Activated naive CD8-positive, alpha-beta T cell treated with anti-CD3 and anti-CD28 coated beads, Interleukin-2, amount 10 ng/mL, durations not matched to agents 7 days and 5 days (primary cell): ENCODE measurements at places on chromosomes 5 and 9. TPM values are rescaled to one million over a fixed set of nuclear protein-coding genes. Genes with fewer than 3 reads are reported as not detected.

GRCh38 chr5:127933348-127933747 is 150.2 kb upstream of the SLC12A2 start:
- no peak for DNase-seq

DNA sequence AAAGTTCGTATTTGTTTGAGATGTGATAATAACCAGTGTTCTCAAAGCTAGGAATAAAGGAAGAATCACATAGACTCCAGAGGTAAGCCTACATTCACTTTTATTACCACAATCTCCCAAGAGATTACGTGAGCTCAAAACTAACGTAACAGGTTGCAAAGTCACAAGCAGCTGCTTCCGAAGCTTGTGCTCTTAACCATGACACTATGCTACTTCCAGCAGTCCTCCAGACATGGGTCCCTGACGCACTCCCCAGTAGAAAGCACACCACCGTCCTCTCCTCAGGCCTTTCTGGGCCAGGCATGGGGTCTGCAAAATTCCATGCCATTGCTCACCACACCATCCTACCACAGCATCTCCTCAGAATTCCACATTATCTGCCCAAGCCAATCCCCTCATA is 84.6 kb downstream of the PAX5 start:
- DNase-seq = no peak

DNA sequence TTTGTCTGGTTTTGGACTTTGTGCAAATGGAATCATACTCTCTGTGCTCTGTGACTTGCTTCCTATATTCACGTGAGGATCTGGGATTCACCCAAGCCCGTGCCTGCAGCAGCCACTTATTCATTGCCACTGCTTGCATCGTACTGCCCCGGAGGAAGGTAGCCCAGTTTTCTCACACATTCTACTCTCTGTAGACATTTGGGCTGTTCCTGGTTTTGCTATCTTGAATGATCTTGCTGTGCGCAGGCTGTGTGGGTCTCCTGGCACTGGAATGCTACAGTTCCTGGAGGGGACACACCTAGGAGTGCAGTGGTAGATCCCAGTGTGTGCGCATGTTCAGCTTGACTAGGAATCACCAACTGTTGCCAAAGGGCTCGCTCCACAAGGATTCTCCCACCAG is 99.2 kb upstream of the BOD1 start:
- DNase-seq = no peak

DNA sequence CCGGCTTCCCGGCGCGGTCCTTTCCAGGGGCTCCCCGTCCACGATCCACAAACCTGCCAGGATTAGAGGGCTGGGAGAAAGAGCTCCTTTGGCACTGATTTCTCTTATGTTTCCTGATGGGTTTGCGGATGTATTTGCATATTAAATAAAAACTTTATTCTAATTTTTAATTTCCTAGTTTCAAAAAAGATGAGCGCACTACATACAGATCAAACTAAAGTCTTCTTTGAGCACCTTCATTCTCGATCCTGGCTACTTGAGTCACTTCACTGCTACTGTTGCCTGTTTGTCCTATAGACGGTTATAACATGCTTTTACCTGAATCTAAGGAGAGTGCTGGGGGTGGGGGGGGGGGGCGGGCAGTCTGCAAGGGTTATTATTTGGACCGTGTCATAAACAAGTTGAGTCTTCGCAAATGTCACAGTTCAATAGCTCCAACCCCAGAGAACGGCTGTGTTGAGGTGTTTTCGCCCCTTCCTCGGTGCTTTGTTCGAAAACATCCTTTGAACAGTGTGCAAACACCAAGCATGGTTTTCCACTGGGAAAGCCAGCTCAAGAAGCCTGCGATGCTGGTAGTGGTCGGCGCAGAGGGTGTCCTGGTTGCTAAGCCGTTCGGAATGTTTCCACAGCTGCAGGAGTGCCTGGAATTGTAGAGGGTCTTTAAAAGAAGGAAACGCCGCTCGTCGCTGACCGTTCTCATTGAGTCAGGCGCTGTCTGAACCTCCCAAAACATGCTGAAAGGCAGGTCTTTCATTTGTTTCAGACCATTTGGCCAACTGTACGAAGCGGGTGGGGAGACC is 1.1 kb upstream of the STK10 start:
- no peak for DNase-seq

DNA sequence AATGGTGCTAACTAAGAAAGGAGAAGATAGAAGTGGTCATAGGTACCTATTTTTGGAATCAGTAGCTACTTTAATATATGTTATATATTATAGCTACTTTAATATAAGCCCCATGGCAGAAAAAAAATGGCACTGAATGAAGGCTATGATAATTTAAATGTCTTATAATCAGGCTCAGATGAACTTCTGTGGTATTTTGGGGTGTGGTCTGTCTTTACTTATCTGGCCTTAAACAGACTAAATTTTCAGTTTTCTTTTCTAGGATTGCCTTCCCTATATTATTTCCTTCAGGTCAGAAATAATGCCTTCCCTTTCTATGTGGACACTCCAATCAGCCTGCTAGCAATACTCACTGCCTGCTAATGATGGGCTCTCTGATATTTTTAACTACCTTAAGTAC is 292.3 kb downstream of the SLF1 start:
- DNase-seq = no peak

- DNase-seq = no peak
Measured at GRCh38 chr5:79963261-79964061, 27.6 kb downstream of the MTX3 start.

DNA sequence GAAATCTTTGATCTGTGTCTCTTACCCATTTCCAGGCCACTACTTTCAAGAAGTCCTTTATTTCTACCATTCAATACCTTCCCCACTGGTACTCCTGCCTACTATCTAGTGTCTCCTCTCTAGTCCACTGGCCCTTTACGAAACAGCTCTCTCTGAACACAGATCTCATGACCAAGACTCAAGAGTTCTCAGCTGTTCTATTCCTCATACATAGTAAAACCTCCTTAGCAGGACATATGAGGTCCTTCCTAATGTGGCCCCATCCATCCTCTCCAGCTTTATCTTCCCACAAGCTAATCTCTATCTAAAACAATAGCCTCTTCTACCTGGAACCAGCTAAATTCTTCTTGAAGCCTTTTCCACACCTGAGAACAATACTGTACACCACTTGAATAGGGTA is 2.6 kb downstream of the TEX10 start:
- DNase-seq = no peak

The HTR1A gene
- not detected for total RNA-seq

The NR2F1-AS1 gene
- not detected for total RNA-seq

The ANKDD1B gene
- 0.28 TPM for total RNA-seq

The GLRA1 gene
- total RNA-seq = not detected

The GABRA6 gene
- total RNA-seq = not detected

The SAPCD2 gene
- 26.4 TPM for total RNA-seq

The FOXI1 gene
- total RNA-seq = not detected

The SOX30 gene
- total RNA-seq = 0.09 TPM

The ENC1 gene
- total RNA-seq = 0.78 TPM

The KIF4B gene
- not detected for total RNA-seq

The SPINK6 gene
- total RNA-seq = not detected

The PCDHB2 gene
- total RNA-seq = not detected

The MAP1B gene
- not detected for total RNA-seq

The C9orf153 gene
- total RNA-seq = 0.34 TPM
